ENCODE measurements at places on chromosomes 3 and 15.

- no peak for DNase-seq
- no peak overlapping the region for H3K4me3 ChIP-seq
- no peaks in the 10 kb centered on the region for H3K27me3 ChIP-seq
These were observed 231.2 kb downstream of the MBNL1 start for GRCh38 chr3:152499791-152500385.

- no peaks in the 10 kb centered on the region for H3K36me3 ChIP-seq
- no peaks in the 10 kb centered on the region for H3K4me1 ChIP-seq
- H3K27ac ChIP-seq, result no peak overlapping the region
- no peak for DNase-seq
These were observed 864.3 kb downstream of the NSUN3 start for GRCh38 chr3:94927175-94927574.

GRCh38 chr3:149004622-149005021, 13.3 kb downstream of the GYG1 start:
- H3K4me1 ChIP-seq, result peaks cover 13% of the 10 kb centered on the region
- no peak overlapping the region for H3K4me3 ChIP-seq
- peaks cover 11% of the 10 kb centered on the region for H3K36me3 ChIP-seq
- DNase-seq, result no peak
- peak overlapping the region; percentile 62 for H3K27ac ChIP-seq
- no peaks in the 10 kb centered on the region for H3K27me3 ChIP-seq

- H3K4me1 ChIP-seq, result no peaks in the 10 kb centered on the region
- no peak for DNase-seq
- H3K27me3 ChIP-seq, result no peaks in the 10 kb centered on the region
- H3K4me3 ChIP-seq, result no peak overlapping the region
These were observed 56.3 kb downstream of the PPARG start for GRCh38 chr3:12345141-12345561.

- H3K4me3 ChIP-seq, result no peak overlapping the region
- peaks cover 15% of the 10 kb centered on the region for H3K4me1 ChIP-seq
- H3K27me3 ChIP-seq, result peaks cover 8% of the 10 kb centered on the region
- H3K27ac ChIP-seq, result no peak overlapping the region
These were observed 881.3 kb upstream of the NR2F2 start for GRCh38 chr15:95449230-95449628.

DNA sequence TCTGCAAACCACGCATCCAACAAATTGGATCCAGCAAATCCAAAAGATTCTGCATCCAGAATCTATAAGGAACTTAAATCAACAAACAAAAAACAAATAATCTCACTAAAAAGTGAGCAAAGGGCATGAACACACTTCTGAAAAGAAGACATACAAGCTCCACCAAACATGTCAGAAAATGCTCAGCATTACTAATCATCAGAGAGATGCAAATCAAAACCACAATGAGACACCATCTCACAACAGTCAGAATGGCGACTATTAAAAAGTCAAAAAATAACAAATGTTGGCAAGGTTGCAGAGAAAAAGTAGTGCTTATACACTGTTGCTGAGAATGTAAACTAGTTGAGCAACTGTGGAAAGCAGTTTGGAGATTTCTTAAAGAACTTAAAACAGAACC, 21.6 kb upstream of the SLC25A36 start:
- DNase-seq, result no peak
- no peak overlapping the region for H3K27ac ChIP-seq
- H3K4me1 ChIP-seq, result peaks cover 33% of the 10 kb centered on the region
- H3K4me3 ChIP-seq, result no peak overlapping the region
- no peaks in the 10 kb centered on the region for H3K36me3 ChIP-seq

DNA sequence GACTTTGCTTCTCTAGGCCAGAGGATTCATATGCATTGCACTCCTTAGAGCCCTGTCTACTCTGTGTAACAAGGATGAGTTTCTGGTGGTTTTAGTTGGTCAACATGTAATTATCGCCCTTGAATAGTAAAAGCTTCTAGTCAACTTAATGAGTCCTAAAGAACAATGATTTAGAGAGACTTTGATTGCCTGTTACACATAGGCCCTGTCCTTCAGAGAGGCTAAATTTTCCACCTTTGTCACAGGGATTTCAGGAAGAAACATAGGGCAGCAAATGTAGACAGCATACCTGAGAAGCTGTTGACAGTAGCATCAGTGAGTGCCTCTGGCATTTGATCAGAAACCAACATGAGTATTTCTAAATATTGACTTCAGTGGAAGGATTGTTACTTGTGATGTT, 7.1 kb downstream of the BTLA start:
- no peak overlapping the region for H3K4me3 ChIP-seq
- no peak overlapping the region for H3K27ac ChIP-seq
- no peak for DNase-seq
- H3K36me3 ChIP-seq, result no peaks in the 10 kb centered on the region
- no peaks in the 10 kb centered on the region for H3K4me1 ChIP-seq
- no peaks in the 10 kb centered on the region for H3K27me3 ChIP-seq

DNA sequence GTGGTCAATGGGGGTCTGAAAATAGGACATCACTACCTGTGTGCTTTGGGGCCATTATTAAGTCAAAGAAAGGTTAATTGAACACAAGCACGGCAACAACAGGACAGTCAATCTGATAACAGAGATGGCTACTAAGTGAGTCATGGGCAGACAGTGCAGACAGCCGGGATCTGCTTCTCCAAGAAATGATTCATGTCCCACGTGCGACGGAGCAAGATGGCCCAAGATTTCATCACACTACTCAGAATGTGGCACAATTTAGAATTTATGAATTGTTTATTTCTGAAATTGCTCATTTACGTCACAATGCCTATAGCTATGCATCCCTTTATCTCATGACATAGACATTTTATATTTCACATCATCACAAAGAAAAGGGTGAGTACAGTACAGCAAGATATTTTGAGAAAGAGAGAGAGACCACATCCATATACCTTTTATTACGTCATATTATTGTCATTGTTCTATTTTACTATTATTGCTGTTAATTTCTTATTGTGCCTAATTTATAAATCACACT, 770.6 kb upstream of the NR2F2 start:
- no peaks in the 10 kb centered on the region for H3K36me3 ChIP-seq
- no peak overlapping the region for H3K27ac ChIP-seq
- H3K4me1 ChIP-seq, result peaks cover 11% of the 10 kb centered on the region

DNA sequence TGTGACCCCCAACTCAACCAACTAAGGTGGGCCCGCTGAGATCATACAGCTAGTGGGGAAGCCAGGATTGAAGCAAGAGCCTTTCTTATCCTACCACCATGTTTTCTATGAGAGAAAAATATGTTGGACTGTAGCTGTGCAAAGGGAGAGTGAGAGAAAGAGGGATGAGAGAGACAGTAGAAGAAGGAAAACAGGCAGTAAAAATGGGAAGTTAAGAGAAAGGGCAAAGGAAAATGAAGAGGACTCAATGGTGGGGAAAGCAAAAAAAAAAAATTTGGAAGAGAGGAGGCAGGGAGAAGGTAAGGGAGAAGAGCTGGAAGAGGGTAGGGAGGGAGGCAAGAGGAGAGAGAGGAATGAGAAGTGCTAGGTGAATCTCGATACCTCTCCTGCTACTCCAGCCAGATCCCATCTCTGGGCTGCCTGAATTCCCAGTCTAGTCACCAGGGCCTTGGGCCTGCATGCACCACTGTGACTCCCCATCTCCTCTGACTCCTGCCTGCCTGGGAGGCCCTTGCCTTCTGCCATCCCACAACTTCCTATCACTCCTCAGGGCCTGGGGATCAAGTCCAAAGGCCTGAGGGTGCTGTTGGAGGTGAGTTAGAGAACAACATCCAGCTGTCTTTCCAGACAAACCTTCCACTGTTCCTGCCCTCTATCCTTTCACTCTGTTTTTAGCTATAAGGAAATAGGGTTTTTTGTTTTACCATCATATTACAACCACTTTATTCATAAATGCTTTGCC, 15.7 kb downstream of the FAM81A start:
- no peak overlapping the region for H3K27ac ChIP-seq
- peaks cover 6% of the 10 kb centered on the region for H3K4me1 ChIP-seq
- H3K36me3 ChIP-seq, result no peaks in the 10 kb centered on the region
- no peaks in the 10 kb centered on the region for H3K27me3 ChIP-seq
- no peak for DNase-seq

GRCh38 chr15:41499109-41499851, 5.6 kb downstream of the ITPKA start:
- H3K36me3 ChIP-seq, result no peaks in the 10 kb centered on the region
- no peak overlapping the region for H3K4me3 ChIP-seq
- peaks cover 7% of the 10 kb centered on the region for H3K4me1 ChIP-seq
- H3K27me3 ChIP-seq, result peaks cover 74% of the 10 kb centered on the region
- no peak overlapping the region for H3K27ac ChIP-seq
- DNase-seq, result no peak

DNA sequence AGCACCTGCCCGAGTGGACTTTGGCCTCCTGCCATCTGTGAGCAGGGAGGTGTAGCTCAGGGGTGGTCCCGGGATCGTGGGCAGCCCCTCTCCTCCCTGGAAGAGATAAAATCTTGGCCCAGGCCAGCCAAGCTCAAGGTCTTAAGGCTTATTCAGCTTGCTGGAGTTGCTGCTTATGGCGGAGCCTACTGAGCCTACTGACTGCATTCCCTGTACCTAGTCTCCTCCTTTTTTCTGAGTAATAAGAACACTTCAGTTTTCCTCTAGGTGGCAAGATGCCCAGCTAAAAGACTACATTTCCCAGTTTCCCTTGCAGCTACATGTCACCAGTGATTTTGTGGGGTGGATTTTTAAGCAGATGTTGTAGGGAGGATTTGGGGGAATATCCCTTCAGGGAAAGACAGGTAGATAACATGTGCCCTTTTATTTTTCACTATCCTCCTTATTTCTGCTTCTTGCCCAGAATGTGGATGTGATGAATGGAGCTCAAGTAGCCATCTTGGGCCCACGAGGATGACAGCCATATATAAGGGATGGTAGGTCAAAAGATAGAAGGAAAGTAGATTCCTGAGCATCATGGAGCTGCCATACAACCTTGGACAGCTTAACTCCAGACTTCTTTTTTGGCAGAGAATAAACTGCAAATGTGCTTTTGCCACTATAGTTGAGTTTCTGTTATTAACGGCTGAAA, 41.4 kb upstream of the INSYN1 start:
- H3K4me1 ChIP-seq, result peaks cover 4% of the 10 kb centered on the region
- DNase-seq, result no peak
- H3K36me3 ChIP-seq, result no peaks in the 10 kb centered on the region
- no peak overlapping the region for H3K4me3 ChIP-seq

DNA sequence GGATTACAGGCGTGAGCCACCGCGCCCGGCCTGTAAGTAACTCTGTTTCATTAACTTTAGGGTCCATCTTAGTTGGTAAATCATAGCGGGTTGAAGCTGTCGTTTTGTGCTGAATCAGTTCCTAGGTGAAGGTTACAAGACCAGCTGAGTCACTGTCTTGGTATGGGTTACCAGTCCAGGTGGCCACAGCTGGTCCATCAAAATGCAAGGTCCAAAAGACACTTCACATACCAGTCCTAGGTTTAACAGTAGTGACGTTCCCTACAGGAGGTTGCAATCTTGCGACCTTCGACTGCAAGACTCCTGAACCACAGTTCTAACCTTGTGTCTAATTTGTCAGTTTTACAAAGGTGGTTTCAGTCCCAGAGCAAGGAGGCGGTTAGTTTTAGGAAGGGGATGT, 160.1 kb upstream of the ATP10A start:
- H3K36me3 ChIP-seq, result no peaks in the 10 kb centered on the region
- DNase-seq, result no peak
- H3K4me3 ChIP-seq, result no peak overlapping the region
- H3K4me1 ChIP-seq, result peaks cover 15% of the 10 kb centered on the region

DNA sequence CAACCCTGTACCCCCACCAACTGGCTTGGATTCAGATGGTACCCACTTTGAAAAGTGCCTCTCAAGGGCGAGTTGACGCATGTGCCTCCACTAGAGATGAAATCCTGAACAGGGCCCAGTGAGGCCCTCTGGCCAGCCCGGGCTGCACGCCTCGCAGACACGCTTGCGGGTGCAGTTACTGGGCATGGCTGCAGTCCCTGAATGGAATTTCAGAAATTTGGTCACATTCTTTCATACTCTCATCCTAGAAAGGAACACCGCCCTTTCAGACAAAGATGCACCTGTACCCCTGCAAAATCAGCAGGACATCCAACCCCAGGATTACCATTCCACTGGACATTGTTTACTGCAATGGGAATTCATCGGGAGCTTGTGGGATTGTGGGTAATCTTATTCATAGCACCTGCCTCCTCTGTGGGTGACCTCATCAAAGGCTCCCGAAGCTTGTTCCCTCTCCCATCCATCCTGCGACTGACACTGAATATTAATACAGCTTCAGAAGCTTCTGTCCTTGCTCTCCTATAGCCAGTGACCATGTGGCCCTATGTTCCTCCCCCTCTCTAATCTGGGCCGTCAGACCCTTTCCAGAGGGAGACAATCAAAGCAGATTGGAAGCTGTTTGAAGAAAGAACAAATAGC, 42.5 kb upstream of the TPM1 start:
- DNase-seq, result no peak
- H3K27ac ChIP-seq, result peak overlapping the region; percentile 18
- no peaks in the 10 kb centered on the region for H3K36me3 ChIP-seq
- no peaks in the 10 kb centered on the region for H3K27me3 ChIP-seq
- peaks cover 35% of the 10 kb centered on the region for H3K4me1 ChIP-seq

- H3K36me3 ChIP-seq, result no peaks in the 10 kb centered on the region
- DNase-seq, result no peak
- no peak overlapping the region for H3K4me3 ChIP-seq
- H3K4me1 ChIP-seq, result peaks cover 8% of the 10 kb centered on the region
These were observed 23.6 kb downstream of the PTX3 start for GRCh38 chr3:157460253-157460652.

- H3K36me3 ChIP-seq, result no peaks in the 10 kb centered on the region
- no peak for DNase-seq
- no peak overlapping the region for H3K27ac ChIP-seq
These were observed 129.0 kb downstream of the RPL22L1 start for GRCh38 chr3:170740726-170741591.

DNA sequence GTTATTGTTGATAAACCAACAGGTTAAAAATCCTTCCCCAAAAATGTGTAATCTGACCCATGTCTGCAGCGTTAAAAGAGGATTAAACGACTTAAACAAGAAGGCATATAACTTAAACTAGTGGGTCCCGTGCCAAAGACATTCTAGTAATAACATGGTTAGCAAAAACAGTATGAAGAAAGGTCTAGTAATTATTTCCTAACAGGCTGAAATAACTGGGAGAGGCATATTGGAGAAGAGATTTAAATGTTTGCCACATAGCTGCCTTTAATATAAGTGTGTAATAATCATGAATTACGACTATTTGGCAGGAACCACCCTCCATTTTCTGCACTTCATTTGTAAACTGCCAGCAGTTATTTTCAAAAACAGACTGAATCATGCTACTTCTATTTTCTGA, 67.7 kb upstream of the CSPG5 start:
- no peaks in the 10 kb centered on the region for H3K27me3 ChIP-seq
- peak overlapping the region; percentile 82 for H3K27ac ChIP-seq
- DNase-seq, result no peak
- H3K4me3 ChIP-seq, result no peak overlapping the region
